Stimulated activated CD8-positive, alpha-beta memory T cell treated with anti-CD3 and anti-CD28 coated beads, Interleukin-2, amount 100 ng/mL, for 1 hour (primary cell): ENCODE measurements at places on chromosomes 13 and 19.
A peak's percentile ranks its signal among the peaks of the same experiment; 100 is the strongest.

- DNase-seq: no peak
These were observed 99.4 kb upstream of the FNDC3A start for GRCh38 chr13:48876289-48876688.

- no peak for DNase-seq
These were observed 2.2 kb downstream of the HCST start for GRCh38 chr19:35904311-35905068.

DNA sequence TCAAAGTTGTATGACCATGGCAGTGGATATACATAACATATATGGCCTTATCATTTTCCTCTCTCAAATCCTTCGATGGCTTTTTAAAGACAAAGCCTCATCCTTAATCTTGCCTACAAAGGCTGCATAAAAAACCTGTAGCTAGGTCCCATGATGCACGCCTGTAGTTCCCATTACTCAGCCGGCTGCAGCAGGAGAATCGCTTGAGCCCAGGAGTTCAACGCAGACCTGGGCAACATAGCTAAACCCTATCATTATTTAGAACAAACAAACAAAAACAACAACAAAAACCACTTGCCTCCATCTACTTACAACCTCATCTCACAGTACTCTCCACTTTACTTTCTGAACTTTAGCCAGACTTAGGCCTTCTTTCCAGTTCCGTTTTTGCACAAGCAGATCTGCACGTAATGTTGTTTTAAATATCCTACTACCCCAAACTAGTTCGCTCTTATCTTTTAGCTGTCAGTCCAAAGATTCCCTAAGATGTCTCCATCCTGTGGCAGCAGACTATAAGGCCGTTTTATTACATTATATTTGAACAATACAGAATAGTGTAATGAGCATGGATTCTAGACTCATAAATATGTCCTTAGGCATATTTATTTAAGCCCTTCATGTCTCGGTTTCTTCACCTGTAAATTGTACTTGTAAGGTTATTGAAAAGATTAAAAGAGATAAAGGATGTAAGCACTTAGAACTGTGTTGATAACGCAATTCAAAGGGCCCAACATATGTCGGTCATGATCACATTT, 969 bp upstream of the POMP start:
- no peak for DNase-seq

DNA sequence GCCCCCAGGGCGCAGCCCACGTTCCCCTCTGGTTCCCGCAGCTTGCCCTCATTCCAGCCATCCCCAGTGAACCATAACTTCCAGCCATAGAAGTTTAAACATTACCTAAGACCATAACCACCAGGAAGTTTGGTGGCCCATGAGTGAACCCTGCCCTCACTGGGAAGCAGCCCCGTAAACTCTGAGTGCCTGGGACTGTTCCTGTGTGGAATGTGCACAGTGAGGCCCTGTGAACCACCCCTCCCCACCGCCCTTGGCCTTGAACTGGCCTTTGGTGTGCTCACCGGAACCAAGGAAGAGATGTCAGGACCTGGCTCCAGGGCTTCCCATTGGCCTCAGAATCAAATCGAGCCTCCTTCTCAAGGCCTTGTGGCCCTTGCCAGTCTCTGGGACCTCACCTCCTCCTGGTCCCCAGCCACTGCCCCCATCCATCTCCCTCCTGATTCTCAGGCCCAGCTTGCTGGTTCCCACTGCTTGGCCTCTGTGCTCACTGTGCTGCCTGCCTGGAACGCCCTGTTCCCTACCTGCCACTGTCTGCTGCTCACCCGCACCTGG, 46.5 kb downstream of the DNM2 start:
- no peak for DNase-seq

- no peak for DNase-seq
These were observed 218.1 kb downstream of the KCTD12 start for GRCh38 chr13:76668141-76668540.

DNA sequence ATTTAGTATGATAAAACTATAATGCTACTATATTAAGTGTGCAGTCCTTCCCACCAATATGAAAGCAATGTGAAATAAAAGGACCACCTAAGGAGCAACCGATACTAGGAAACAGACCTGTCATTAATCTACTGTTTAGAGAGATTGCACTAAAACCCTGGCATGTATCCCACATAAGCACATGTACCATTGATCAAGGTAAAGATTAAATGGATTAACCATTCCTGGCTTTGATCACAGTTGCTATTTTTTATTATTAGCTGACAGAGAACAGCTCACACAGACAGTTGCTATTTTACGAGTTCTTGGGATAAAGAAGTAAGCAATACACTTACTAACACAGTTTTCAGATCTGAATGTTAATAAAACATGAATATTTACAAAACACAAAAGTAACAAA, 57.7 kb upstream of the ZDHHC20 start:
- DNase-seq: no peak

DNA sequence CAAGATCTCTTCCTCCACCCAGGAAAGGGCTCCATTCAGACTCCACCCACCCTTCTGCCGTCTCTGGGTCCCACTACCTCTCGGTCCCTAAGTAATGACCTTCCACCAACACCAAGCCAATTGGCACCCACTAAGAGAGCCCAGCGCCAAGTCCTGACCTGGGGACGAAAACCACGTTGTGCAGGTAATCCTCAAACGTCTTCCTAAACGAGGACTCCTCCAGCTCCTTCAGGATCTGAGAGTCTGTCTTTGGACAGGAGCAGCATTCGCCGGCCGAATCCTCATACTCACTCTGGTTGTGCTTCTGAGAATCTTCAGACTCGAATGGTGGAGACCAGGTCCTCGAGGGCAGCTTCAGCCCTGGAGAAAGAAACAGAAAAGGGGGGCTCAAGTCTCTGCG, 83.1 kb downstream of the ZNF557 start:
- DNase-seq: no peak

DNA sequence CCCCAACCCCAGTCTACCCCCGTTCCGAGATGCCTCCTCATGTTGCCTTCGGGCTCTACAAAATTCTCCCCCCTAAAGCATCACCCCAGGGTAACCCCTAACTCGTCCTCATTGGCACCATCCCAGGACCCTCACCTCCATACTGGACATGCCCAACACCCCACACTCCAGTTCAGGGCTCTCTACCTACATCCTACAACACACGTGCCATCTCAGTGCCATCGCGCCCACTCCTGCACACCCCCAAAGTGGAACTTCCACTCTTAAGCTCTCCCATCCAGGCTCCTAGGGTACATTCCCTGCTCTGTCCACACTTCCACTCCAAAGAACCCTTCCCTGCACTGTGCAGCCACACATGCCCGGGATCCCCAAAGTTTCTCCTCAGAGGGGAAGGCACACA, 827 bp upstream of the FKRP start:
- DNase-seq: no peak

DNA sequence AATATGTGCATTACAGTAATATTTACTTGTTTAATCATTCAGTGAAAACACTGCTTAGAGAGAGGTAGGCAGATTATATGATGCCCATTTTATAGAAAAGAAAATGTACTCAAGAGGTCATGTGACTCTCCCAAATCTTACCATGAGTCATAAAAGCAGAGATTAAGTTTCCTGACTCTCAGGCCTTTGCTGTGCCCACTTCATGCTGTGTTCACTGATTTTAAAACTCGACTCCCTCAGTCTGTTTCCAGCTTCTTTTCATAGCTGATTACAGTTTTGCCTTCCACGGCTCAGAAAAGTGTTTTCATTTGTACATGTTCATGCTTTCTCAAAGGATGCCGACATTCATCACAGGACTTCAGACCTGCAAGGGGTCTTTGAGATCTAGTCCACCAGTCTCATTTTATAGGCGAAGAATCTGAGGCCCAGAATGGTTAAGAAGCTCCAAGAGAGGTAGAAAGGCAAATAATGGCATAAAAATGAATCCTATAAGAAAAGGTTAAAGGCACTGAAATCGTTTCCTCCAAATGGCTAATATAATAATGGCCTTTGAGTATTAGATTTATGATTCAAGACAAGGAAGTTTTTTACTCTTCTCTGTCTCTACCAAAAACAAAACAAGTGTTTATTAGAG, 9.0 kb upstream of the IPO5 start:
- no peak for DNase-seq

GRCh38 chr19:46542428-46543230, 47.0 kb upstream of the PNMA8B start:
- DNase-seq: peak; percentile 68

- DNase-seq: no peak
These were observed 495.5 kb downstream of the FOXO1 start for GRCh38 chr13:40170982-40171381.

DNA sequence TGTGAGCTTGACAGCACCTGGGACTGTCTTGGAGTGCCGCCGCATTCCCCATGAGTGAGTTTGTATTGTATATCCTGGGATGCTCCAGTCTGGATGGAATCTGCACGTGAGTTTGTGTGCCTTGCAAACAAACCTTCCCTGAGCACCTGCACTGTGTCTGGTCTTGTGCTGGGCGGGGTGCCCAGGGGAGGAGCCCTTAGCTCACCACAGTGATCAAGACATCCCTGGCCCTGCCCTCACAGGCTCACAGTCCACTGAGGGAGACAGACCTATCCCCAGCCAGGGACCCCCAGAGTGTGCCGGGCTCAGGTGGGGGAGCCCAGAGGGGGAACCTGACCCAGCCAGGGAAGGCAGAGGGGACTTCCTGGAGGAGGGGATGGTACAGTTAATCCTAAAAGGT, 1.7 kb upstream of the BCAM start:
- DNase-seq: no peak

GRCh38 chr19:4139614-4140236, 13.7 kb upstream of the CREB3L3 start:
- peak; percentile 79 for DNase-seq

GRCh38 chr19:40284501-40285352, at the start of gene AKT2:
Gene AKT2, minus strand, starts transcription at chr19:40285345. Its CDS starts 20,078 bp downstream, at chr19:40265267.
- peak; percentile 57 for DNase-seq

DNA sequence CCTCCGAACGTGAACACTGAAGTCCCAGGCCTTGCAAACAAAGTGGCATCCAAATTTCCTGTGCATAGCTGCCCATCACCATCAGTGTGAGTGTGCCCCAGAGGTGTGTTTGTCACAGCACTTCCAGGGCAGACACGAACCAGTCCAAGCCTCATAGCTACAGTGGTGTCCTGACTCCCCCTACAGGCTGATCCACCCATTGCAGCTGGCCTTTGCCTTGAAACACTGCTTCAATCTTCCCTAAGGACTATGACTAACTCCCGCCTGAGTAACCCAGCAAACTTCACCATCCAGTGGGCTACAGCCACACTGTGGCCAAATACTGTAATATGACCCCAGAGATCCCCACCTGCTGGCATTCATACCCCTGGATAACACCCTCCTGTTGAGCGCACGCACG, 3.9 kb downstream of the ZNF266 start:
- no peak for DNase-seq

- DNase-seq: no peak
These were observed 7.1 kb downstream of the NFIX start for GRCh38 chr19:13002166-13002898.

DNA sequence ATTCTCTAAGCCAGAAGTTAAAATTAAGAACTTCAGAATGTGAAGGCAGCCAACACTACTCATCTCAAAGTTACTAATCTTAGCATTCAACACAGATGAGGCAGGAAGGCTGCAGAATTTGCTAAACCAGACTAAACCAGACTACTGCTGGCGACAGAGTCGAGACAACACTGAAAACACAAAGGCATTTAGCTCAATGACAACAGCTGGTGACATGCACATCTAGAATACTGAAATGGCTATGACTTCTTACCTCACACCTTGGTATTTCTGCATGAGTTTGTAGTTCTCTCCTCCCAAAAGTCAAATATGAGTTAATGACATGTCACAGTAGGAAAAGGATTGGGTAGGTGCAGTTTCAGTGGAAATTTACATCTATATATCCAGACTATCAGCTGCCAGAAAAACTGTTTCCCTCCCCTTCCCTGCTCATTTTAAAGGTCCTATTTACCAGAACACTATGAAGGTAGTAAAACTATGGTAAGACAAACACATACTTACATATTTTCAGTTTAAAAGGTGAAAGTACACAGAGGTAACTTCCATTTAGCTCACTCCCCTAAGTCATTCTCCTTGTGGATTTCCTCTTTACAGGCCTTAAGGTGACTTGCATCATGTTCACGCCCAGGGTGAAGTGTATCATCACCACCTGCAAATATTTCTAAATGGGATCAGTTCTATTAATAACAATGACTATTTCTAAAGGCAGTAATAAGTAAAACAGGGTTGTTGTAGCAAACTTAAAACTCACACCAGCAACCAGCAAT, 21.4 kb downstream of the FOXO1 start:
- no peak for DNase-seq

GRCh38 chr19:47445527-47445926, 26.2 kb downstream of the SLC8A2 start:
- DNase-seq: no peak

DNA sequence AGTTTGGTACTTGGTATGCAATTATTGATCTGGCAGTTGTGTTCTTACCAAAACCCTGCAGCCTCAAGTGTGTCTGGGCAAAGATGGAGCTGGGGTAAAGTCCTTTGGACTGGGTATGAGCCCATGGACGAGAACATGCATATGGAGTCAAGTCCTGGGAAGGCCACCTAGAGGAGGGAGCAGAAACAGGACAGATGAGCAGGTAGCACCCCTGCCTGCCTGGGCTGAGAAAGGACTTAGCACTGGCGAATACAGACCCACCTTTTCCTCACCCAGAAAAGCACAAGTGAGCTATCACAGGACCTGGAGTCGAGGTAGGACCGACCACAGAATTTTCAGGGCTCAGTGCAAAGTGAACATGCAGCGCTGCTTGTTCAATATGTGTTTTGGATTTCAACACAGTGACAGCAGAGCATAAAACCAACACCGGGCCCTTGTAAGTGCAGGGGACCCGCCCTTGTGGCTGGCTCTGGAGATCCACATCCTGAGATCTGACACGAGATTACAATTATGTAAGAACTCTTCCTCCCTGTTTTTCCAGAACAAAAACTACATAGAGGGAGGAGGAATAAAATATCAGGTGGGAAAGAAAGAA, 25.9 kb downstream of the IGFL2 start:
- DNase-seq: no peak

- DNase-seq: no peak
These were observed 5.3 kb upstream of the PROZ start for GRCh38 chr13:113152984-113153809.

GRCh38 chr19:10133596-10133995, 13.9 kb upstream of the EIF3G start:
- DNase-seq: no peak

- no peak for DNase-seq
These were observed 8.8 kb upstream of the GPC6 start for GRCh38 chr13:93217721-93218261.

- no peak for DNase-seq
These were observed 242.1 kb downstream of the TSHZ3 start for GRCh38 chr19:31107096-31107495.

GRCh38 chr13:50378509-50379044, 363.3 kb downstream of the KCNRG start:
- no peak for DNase-seq

GRCh38 chr19:37946132-37946531, 39.1 kb downstream of the SIPA1L3 start:
- no peak for DNase-seq

GRCh38 chr13:39273953-39274738, 235.9 kb downstream of the NHLRC3 start:
- DNase-seq: no peak
